ENCODE measurements at places on chromosomes 1 and 21.

DNA sequence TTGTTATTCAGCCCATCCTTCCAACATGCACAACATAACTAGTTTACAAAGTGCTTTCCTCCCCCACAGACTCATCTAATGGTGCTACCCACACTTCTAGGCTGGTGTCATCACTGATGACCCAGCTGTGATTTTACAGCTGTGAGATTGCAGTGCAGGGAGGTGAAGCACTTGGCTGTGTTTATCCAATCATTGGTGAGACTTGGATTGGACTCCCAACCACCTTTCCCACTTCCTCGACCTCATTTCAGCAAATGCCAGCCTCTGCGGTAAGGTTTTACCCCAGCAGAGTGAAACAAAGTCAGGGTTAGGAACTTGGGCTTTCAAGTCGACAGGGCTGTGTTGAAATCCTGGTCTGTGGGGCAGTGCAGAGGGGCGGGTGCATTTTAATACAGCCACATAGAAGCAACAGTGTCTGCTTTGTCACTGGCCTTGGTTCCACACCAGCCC lies 22.1 kb downstream of the ECHDC2 start:
- no peak for DNase-seq

DNA sequence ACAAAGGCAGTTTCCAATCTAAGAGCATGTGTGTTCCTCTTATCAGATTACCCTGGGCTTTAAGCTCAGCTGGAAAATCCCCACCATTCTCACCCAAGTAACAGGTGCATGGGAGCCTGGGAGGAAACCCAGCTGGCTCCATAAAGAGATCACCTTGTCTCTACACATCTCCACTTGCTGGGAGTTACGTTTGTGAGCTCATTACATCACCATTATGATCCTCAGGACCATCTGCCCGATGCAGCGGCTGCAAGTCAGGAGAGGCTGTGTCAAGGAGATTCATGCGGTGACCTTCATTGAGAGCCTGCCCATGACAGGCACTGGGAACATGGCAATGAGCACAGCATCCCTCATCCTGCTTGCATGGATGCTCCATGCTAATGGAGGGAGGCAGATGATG lies 618.0 kb downstream of the NPHP4 start:
- DNase-seq, result no peak

DNA sequence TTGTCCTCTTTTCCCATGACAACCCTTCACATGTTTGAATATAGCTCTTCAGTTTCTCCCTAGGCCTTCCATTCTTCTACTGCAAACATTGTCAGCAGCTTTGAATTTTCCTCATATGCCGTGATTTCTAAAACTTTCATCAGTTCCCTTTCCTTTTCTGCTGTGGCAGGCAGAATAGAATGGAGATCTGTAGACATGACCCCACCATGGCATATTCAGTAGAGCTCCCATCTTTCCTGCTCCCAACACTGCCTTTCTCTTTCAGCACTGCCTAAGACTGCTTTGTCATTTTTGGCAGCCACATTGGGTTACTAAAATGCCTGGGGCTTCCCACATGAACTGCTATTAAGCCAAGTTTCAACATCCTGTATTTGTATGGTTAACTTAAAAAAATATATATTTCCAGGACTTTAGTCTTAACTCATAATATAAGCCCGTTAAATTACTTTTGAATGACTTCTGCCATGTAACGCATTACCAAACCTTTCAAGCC lies 60.9 kb downstream of the TBX19 start:
- no peak for DNase-seq

- no peak for DNase-seq
These were observed 42.3 kb downstream of the PLEKHO1 start for GRCh38 chr1:150192012-150192411.

GRCh38 chr1:210291081-210291764 lies 37.5 kb upstream of the HHAT start:
- no peak for DNase-seq

Data from iPS-NIHi11 (cell line).